NCI-H1436 treated with DMSO at 0.1 percent for 48 hours (cell line): ENCODE measurements at places on chromosomes 1 and 21.

DNA sequence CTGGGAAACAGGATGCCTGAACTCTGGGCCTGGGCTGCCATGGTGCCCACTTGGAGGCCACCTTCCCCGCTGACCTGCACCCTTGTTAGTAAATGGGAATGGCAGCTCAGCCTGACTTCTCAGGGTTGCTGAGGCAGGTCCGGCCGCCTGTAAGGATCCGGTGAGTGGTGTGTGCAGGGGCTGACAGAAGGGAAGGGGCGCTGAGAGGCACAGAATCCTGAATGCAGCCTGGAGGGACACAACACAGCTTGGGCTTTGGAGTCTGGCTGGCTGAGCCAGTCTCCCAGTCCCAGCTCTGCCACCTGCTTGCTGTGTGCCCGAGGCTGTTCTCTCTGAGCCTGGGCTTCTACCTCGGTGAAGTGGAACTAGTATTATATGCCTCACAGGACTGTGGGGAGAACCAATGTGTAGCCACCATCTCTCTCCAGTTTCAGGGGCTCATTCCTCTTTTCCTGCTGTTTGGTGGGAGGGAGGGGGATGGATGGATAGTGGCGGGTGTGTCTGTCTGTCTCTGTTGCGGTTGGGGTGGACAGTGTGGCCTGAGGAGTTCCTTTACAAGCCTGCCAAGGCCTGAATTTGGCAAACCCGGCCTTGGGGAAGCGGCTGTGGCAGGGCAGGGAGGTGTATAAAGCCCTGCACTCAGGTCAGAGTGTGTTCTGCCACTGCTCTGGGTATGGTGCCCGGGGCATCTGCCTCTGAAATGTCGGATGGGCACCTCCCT lies 18.0 kb downstream of the ADORA1 start:
- no peak for DNase-seq

- no peak for DNase-seq
These were observed 475.2 kb downstream of the SETD4 start for GRCh38 chr21:35585155-35585554.

DNA sequence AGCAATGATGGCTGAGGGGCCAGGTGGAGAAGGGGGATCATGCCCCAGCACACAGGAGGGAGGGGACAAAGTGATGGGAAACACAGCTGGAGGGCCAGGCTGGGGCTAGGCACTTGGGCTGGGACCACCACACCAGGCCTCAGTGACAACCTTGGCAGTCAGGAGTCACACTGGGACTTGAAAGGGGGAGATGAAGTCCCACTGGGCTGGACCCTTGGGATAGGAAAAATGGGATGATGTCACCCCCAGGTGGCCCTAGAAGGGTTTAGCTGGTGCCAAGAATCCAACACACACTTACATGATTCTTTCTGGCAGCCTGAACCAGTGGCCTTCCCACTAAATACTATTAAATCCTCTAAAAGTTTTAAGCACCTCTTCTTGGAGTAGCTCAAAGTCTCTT lies 17.1 kb downstream of the ZBTB17 start:
- DNase-seq, result no peak

DNA sequence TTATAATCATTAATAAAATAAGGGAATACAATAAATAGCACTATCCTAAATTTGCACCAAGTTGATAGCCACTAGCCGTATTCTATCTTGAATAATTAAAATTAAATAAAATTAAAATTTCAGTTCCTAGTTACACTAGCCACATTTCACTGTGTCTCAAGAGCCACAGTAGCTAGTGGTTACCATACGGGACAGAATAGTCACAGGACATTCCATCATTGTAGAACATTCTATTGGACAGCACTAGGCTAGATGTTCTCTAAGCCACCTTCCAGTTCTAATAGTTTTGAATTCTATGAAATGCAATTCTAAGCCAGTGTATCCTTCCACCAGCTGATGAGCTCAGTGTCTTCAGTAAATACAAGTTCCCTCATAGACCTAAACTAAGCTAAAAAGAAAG lies 71.1 kb upstream of the GOLT1A start:
- DNase-seq, result no peak

DNA sequence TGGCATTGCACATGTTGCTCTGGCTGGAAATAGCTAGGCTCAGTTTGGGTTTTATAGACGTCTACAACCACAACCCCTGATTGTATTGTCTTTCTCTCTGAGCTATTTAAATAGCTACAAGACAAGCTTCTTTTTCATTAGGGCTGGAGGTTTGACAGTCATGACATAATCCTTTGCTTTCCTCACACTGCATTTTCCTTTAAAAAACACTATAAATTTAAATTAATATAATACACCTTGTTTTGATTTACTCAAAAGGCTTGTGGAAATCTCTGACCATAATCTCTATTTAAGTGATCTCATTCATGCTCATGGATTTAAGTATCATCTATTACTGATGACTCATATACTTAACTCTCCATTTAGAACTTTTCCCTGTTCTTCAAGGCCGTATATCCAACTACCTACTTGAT lies 50.4 kb upstream of the PTGFR start:
- no peak for DNase-seq

- no peak for DNase-seq
These were observed 142.3 kb upstream of the KCNE2 start for GRCh38 chr21:34221331-34222030.

DNA sequence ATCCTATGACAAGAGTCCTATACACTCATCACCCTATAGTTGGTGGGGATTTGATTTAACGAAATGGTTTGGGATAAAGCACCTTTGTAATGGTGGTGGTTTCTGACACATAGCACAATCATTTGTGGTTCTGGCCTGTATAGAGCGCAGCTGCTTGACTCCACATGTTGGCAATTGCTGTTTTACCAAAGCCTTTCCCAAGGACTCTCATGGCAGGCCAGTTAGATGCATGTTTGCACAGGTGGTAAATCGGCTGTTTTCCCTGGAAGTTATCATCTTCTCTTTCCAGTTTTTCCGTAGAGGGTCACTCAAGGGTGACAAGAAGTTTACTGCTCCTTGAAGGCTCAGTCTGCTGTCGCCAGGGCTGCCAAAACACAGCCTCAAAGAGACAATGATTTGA lies 17.1 kb upstream of the XPR1 start:
- DNase-seq, result no peak

GRCh38 chr1:178470411-178470960 lies 26.3 kb downstream of the CLEC20A start:
- DNase-seq, result no peak

GRCh38 chr1:46577671-46578070 lies 26.2 kb upstream of the KNCN start:
- DNase-seq, result no peak

- no peak for DNase-seq
These were observed 349.1 kb downstream of the SEC16B start for GRCh38 chr1:177620636-177621190.

DNA sequence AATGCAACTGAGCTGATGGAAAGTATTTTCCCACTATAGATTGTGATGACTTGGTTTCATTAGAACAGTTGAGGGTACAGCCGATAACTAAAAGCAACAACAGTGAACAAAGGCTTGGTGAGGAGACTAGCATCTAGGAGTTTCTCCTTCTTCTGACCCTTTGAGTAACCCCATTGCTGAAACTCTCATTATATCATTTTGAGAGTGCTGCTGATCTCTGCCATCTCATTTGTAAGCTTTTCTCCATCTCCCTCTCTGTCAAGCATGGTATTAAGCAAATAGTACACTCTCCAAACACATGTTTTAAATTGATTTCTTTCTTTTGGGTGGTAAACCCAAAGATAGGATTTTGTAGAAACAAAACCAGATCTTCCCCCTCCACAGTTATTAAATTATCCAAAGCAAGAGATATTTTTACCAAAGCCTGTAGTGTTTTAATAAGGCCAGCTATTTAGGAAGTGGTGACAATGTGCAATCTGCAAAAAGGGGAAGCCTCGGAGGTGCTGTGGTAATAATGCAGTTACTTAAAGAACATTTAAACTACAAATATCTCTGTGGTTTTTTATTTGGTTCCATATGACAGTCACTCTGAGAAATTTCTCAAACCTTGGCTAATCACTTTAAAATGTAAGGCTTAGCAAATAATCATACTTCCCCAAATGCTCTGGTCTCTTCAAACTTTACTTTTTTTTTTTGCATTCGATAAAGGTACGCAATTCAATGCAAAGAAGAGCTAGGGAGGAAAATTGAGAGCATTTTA lies 287.5 kb downstream of the HLX start:
- DNase-seq, result no peak

DNA sequence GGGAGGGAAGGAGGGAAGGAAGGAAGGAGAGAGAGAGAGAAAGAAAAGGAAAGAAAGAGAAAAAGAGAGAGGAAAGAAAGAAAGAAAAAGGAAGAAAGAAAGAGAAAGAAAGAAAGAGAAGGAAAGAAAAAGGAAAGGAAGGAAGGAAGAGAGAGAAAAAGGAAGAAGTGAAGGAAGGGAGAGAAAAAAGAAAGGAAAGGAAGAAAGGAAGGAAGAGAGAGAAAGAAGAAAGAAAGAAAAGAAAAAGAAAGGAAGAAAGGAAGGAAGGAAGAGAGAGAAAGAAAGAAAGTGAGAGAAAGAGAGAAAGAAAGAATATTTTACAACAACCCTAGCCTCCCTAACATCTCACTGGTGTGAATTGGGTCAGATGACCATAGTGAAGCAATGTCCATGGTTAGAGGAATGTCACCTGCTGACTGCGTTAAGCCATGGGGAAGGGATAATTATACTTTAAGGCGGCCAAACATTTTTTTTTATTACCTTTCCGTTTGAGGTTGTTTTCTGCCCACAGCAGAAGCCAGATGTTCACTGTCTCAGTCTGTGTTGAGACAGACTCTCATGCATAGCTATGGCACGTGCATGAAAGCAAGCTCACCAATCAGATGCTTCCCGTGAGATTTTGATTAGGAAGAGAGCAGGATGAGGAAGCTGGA lies 76.4 kb downstream of the SNRPE start:
- DNase-seq, result no peak

DNA sequence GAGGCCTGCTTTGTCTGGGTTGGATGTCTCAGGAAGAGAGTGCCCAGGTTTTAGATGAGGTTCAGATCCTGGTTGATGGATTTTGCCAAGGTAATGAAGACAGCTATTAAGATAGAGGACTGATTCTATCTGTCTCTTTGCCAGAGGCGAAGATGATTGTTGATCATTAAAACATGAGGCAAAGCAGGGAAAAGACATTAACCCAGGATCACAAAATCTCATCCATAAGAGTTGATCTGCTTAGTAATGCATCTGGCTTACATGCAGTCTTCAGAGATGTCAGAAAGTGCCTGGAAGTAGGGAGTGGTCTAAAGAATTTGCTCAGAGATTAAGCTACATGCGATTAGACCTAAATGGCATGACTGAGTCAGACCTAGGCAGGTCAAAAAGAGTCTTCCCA lies 229.6 kb upstream of the PLD5 start:
- no peak for DNase-seq

DNA sequence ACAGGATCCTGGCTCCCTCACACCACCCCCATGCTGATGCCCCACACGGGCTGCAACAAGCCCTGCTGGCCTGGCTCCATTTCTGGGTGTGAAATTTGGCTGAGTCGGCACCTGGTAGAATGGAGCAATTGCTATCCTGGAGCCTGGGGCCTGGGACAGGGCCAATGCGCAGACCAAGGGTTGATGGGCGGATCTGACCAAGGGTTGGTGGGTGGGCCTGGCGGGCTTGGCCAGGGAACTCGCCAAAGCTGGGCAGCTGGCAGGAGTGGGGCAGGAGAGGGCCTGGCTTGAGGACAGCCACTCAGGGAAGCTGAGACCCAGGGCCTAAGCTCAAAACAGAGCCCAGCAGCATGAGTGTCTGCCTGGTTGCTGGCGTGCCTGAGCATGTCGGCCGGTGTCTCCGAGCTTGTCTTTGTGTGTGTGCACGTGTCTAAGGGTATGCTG lies 70.9 kb upstream of the POU3F1 start:
- DNase-seq, result no peak

DNA sequence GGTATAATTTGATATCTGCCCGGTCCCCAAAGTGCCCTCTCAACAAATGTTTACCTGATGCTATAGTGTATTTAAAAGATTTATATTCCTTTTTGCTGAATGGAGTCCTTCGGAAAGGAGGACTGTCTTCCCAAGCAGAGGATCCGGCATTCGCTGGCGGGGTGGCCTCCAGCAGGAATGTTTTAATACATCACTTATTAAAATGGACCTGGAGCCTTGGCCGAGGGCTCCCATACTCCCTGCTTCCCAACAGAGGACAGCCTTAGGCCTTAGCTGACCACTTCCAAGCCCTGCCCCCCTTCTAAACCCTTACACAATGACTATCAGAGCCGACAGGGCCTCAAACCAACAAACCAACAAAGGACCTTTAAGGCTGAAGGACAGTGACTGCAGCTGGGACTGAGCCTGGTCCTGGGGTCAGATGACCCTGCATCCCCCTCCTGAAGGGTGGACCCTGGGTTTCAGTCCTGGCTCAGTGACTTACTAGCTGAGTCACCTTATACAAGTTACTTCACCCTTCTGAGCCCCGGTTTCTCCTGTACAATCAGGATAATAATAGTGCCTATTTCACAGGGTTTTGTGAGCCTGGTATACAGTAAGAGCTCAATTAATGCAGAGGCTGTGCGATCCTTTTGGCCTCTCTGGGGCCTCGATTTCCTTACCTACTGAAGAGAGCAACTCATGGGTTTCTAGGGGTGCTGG lies 5.6 kb downstream of the CAMK2N1 start:
- no peak for DNase-seq

- no peak for DNase-seq
These were observed 310.3 kb downstream of the SIPA1L2 start for GRCh38 chr1:232319518-232320210.

DNA sequence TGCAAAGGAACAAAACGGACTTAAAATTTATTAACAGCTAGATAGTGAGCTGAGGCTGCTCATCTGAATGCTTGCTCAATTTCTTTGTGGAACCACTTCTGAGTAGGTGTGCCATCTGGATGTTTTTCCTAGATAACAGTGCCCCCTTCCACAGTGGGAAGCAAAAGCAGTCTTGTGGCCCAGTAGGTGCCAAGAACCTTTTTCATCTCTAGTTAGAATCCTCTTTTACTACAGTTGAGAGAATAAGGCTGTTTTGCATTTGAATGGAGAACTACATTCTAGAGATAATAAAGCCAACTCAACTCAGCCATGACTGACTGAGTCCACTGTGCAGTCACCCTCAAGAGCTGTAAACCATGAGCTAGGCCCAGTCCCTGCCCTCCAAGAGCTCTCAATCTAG lies 13.3 kb downstream of the F3 start:
- no peak for DNase-seq

DNA sequence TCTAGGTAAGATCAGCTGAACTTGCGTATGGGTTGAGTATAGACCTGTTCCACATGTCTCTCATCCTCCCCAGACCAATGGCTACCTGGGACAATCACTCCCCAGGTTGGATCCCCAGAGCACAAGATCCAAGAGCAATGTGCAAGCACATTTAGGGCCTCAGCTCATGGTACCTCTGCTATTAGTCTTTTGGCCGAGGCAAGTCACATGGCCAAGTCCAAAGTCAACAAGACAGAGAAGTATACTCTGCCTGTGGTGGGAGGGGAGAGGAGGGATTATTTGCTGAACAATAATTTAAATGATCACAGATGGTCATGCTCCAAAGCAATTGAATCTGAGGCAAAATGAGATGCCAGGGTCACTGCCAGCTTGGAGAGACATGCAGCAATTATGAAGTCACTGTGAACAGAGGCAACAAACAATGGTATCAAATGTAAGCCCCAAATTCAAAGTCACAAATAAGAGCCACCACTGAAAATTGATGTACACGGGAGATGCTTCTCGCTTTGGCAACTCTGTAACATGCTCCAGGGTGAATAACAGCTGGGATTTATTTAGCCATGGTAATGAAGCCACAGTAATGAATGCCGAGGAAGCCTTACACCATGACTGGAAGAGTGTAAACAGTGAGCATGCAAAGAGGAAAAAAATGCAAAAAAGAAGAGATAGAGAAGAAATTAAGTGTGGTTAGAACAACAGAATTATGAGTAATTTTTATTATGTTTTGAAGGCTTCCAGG lies 149.1 kb downstream of the ZNF281 start:
- DNase-seq, result no peak

GRCh38 chr21:31041295-31042079 lies 3.2 kb upstream of the KRTAP19-8 start:
- no peak for DNase-seq
